Stimulated activated CD4-positive, alpha-beta T cell treated with anti-CD3 and anti-CD28 coated beads, Interleukin-12 subunit alpha, Interleukin-12 subunit beta, amount 100 ng/mL, for 48 hours (primary cell): ENCODE measurements at places on chromosomes 11 and 22.

DNA sequence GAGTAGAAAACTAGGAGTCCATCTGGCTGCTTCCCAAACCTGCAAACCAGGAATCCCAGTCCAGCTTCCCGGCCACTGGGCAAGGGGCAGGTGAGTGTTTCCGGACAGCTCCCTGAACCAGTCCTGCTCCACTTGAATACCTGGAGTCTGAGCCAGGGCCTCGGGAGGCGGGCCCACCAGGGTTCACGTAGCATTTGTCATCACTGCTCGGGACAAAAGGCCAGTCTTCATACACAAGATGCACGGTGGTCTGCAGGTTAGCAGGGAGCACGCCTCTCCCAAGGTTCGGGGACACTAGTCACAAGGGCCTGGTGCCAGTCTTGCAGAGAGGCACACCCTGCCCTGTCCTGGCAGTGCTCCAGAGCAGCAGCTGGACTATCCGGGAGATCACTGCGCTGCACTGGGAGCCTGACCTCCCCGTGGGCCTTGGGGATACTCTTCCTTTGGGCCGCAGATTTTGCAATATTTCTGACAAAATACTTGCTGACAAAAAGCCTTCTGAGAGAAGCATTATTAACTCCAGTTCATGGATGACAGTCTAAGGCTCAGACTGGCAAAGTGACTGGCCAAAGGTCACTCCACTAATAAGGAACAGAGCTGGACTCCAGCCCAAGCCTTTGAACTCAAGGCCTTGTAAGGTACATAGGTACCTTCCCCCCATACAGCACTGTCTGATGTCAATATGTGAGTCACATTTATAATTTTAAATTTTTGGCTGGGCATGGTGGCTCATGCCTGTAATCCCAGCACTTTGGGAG is 25.1 kb downstream of the CD6 start:
- no peak for DNase-seq

DNA sequence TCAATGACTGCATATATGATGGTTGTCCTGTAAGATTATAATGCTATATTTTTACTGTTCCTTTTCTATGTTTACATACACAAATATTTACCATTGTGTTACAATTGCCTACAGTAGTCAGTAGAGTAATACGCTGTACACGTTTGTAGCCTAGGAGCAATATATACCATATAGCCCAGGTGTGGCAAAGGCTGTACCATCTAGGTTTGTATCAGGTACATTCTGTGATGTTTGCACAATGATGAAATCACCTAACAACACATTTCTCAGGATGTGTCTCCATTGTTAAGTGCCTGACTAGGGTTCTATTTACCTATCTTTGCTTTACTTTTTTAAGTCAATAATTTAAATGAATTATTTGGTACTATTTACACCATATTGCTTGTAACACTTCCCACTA is 21.9 kb downstream of the PRR5L start:
- no peak for DNase-seq

DNA sequence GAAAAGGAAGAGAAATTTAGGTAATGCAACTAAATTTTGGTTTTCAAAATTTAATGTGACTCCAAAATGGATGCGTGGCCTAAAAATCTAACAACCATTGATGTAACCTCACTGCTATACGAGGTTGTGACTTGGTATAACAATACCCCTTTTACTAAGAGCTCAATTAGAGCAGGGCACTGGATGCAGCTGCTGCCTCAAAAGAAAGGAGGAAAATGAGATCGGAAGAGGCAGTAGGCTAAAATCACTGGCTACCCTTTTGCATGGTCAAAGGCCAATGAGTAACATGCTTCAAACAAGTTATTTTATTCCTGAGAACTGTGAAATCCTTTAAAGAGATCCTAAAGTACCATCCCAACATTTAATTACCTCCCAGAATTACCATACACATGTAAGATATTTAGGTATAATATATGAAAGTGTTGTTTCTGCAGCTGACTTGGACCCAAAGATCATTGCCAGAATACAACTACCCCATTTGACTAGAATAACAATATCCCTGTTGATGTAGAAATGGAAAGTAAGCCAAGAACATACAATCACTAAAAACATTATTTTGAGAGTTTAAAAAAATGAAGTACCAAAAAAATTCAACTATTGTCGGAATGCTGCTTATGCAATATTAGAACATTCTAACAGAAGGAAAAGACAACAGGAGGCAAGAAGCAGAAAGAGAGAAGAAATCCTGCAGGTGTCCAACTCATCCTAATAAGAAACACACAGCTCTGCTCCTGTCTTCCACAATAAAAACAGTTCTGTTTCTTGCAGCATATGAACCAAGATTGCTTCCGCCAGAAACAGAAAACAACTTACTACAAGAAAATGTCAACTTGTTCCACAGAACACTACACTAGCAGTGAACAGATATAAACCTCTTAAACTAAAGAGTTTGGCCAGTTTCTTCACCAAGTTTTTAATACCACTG is 15.0 kb downstream of the SIK3 start:
- no peak for DNase-seq

GRCh38 chr11:100578831-100579311 is 108.2 kb upstream of the ARHGAP42 start:
- DNase-seq = no peak

- DNase-seq = no peak
These were observed 52.5 kb upstream of the A4GALT start for GRCh38 chr22:42773167-42773566.

- no peak for DNase-seq
These were observed 2.5 kb downstream of the ARHGAP32 start for GRCh38 chr11:129189646-129190045.

DNA sequence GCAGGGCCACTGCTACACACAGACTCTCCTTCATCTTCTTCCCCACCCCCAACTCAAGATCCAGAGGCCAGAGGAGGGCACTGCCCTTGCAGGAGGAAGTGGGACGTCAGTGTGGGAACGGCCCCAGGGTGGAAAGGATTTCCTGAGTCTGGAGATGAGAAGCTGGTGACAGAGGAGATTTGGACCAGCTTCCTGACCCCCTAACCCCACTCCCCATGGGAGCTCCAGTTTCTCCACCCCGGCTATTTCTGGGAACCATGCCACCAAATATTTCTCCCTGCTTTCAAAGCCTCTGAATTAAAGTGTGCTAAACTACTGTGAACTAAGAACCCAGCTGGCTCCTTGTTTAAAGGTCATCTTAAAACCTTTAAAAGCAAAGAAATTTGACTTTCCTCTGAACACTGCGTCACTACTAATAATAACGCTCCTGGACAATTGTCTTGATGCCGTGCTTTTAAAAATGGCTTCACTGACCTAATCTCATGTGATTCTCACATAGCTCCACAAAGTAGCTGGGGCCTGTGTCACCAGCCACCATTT is 46.6 kb downstream of the CWC15 start:
- DNase-seq = no peak

GRCh38 chr11:96228473-96228891 is 114.5 kb downstream of the MAML2 start:
- DNase-seq = no peak

- no peak for DNase-seq
These were observed 66.9 kb downstream of the PRDM11 start for GRCh38 chr11:45213316-45213665.

- no peak for DNase-seq
These were observed 8.5 kb downstream of the AMOTL1 start for GRCh38 chr11:94776351-94777321.

- no peak for DNase-seq
These were observed 28.3 kb upstream of the CCDC134 start for GRCh38 chr22:41772198-41772597.

GRCh38 chr11:128904656-128905344 is 13.6 kb downstream of the KCNJ5 start:
- no peak for DNase-seq

DNA sequence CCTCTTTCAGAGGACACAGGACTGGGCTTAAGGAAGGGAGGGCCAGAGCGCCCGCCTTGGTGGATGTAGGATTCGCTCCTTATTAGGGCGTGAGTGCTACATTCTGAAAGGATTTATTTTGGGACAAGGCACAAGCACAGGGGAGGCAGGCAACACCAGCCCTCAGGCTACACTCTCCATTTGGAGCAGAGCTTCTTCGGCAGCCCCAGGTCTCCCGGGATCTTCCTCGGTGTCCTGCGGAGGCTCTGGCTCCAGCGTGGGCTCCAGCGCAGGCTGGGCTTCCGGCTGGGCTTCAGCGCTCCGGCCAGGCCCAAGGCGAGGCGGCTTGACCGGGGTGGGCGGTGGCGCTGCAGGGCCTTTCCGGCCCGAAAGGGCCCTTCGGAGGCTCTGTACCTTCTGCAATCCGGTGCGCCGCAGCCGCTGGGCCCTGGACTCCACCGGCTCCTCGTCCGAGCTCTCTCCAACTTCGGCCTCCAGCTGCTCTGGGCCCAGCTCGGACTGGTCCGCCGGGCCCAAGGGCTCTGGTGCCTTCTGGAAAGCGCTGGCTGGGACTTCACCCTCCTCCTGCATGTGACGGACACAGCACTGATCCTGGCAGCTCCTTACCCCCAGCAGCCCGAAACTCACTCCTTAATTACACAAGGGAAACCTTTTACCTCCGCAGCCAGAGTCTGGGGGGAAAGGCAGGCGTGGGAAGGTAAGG is 1.1 kb downstream of the CAVIN3 start:
- no peak for DNase-seq

DNA sequence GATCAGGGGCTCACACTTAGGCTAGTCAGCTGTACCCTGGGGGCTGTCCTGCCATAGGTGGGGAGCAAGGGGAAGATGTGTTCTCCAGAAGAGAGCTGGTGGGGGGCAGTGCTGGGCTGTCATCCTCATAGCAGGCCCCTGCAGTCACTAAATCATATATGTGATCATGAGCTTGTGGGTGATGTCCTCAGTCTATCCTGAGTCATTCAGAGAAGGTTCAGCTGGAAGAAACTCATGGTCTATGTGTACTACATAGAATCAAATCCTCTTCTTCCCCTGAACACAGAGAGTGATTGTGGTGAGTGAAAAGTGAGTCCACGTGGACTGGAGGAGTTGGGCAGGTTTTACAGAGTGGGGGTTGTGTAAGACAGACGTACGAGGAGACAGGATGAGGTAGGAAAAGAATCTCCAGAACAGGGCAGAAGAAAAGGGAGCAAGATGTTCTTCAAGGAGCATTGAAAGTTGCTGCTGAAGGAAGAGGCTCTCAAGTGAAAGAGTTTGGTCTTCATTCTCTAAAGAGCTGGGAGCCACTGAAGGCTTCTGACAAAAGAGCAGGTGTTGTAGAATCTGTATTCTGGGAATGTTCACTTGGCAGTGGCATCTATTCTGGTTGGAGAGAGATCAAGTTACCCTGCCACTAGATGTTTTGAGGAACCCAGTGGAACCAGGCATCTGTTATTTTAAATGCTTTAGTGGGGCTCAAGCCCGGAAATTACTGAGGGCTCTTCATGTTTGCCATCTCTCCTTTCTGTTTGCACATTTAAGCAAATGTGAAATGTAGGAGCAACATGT is 68.9 kb downstream of the C22orf31 start:
- DNase-seq = no peak

DNA sequence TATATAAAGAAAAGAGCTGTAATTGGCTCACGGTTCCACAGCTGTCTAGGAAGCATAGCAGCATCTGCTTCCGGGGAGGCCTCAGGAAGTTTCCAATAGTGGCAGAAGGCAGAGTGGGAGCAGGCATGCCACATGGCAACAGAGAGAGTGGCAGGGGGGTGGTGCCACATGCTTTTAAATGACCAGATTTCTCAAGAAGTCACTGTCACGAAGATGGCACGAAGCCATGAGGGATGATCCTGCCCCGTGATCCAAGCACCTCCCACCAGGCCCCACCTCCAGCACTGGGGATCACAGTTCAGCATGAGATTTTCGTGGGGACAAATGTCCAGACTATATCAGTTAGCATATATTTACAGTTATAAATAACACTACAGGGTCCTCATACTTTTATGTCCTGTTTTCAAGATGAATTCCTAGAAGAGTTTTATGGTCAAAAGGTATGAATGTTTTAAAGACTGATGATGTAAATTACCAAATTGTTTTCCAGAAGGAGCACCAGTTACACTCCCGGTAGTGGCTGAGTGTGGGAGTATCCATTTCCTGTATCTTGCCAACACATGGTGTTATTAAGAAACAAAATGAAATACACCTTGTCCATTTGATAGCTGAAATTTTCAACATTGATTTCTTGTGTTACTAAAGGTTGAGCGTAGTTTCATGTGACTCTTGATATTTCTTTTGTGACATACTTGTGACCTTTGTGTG is 19.2 kb downstream of the FAM118A start:
- no peak for DNase-seq

DNA sequence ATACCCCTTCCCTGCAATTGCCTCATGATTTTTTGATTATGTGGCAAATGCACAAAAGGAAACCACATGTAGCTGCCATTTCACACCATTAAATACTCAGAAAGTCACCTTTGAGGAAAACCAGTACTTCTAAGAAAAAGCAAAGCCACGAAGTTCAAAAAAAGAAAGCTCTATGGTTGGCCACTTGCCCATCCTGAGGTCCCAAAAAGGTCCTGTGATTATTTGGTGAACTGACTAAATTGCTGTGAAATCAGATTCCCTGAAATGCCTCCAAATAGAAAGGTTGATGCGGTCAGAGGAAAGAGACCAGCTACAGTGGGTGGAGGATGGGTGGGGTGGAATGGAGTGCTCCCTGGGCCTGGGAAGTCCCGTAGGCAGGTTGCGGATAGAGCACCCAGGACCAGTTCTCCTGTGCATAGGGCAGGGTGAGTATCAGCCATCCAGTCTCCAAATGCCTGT is 26.9 kb downstream of the MRPL16 start:
- DNase-seq = no peak

DNA sequence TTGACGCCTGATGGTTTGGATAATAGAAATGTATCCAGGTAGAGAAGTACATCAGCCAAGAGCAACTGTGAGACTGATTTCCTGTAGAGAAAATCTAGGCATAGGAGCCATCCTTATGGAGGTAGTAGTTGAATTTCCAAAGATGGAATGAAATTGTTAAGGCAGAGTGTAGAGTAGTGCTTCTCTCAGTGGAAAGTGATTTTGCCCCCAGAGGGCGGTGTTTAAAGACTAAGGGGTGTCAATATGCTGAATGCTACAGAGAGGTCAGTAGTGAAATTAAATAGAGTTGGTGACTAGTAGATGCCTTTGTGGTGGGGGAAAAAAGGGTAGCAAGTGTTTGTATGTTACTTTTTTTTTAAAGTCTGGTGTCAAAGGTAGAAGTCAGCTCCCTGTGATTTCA is 54.5 kb downstream of the TRIM44 start:
- DNase-seq = no peak

DNA sequence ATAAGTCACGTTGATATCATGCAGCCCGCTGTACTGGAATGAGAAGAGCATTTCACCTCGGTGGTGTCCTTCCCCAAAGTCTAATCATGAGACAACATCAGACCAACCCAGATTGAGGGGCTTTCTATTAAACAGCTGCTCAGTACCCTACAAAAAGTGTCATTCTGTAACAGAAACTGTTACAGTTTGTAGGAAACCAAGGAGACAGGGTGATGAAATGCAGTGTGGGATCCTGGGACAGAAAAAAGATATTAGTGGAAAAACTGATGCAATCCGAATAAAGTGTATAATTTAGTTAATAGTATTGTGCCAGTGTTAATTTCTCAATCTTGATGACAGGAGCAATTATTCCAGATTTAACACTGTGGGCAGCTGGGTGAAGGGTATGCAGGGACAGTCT is 128.0 kb downstream of the MICAL2 start:
- DNase-seq = no peak

- no peak for DNase-seq
These were observed 41.8 kb upstream of the BARX2 start for GRCh38 chr11:129333873-129334272.

GRCh38 chr11:27806122-27806521 is 105.9 kb upstream of the BDNF start:
- DNase-seq = no peak
